ENCODE measurements at places on chromosomes 2 and 18.

- no peak for DNase-seq
Measured at GRCh38 chr2:33532966-33533365, 56.5 kb downstream of the RASGRP3 start.

- DNase-seq: no peak
Measured at GRCh38 chr2:128289439-128289838, 29.2 kb downstream of the HS6ST1 start.

DNA sequence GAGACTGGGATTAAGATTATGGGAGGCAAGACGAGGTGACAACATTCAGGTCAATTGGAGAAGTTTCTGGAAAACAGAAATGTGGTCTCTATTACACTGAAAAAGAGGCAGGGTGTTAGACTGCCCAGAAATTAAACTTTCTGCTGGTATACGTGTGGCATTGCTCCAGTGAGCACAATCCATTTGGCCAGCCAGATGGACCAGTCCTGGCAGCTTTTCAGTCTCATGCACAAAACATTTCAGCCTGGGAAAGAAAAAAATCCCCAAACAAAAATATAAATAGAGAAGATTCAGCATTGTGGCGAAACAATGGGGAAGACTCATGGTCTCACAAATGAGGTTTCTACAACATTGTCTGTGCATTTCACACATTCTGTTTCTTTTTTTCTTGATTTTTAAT lies 113.9 kb downstream of the HNMT start:
- no peak for DNase-seq

DNA sequence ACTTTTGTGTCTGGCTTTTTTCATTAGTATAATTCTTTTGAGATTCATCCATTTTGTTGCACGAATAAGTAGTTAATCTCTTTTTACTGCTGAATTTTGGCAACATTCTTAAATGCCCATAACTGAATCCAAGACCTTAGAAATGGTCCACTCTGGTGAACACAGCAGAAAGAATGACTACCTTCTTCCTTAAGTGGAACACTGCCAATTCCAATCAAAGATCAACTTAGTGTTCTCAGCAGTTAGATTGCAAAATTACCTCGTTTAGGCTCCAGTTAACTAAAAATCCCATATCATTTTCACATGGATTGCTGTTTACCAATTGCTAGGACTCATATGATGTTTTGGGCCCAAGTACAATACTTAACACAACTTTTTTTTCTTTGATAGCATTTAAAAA lies 59.9 kb downstream of the MDH1 start:
- DNase-seq: no peak

DNA sequence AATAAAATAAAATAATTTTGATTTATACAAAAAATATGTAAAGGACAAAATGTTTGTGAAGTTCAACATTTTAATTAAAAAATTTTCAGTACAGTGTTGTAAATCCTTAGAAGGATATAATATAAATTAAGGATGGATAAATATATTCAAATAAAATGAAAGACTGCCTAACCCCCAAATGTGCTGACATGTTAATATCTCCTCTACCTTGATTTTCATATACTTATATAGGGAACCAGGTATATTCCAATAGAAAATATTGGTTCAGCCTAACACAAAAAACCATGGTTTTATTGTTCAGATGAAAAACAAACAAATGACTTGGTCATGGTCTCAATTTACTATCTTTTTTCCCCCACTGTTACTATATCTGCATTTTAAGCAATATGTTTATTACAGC lies 7.3 kb downstream of the TMEM17 start:
- DNase-seq: no peak

DNA sequence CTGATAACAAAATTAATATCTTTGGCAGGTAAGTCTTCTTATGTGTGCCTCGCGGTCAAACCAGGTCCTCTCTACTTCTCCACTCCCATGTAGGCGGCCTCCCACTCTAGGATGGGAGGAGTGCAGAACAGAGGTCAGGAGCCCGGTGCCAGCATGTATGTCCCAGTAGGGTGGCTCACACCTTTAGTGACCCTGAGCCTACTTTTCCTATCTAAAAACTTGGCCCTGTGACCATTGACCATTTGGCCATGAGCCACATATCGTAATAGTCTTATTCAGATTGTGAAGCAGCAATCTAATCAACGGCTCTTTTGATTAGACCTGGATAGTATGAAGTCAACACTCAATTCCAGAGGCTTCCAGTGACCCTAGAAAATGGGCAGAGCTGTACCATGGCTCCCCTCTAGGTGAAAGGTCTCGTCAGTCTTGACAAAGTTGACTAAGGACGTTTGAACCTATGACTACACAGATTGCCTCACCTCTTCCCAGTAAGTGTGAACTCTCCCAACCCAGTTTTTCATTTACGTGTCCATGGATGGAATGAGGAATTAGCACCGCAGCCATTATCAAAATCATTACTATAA lies 17.1 kb upstream of the FABP1 start:
- DNase-seq: no peak

GRCh38 chr2:33791625-33792024 lies 192.5 kb upstream of the FAM98A start:
- no peak for DNase-seq

DNA sequence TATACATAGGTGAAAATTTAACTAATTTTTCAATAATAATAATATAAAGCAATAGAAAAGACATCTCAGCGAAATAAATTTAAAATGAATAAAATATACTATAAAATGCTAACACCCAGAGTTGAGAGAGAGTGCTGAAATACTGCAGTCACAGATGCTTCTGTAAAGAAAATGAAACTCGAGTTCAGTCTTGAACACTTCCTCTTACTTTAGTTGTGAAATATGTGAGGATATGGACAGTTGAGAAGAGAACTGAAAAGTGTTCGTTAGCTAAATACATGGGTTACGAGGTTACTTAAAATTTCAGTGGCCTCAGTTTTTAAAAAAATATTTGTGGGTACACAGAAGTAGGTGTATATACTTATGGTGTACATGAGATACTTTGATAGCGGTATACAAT lies 106.8 kb downstream of the DNAH7 start:
- no peak for DNase-seq

DNA sequence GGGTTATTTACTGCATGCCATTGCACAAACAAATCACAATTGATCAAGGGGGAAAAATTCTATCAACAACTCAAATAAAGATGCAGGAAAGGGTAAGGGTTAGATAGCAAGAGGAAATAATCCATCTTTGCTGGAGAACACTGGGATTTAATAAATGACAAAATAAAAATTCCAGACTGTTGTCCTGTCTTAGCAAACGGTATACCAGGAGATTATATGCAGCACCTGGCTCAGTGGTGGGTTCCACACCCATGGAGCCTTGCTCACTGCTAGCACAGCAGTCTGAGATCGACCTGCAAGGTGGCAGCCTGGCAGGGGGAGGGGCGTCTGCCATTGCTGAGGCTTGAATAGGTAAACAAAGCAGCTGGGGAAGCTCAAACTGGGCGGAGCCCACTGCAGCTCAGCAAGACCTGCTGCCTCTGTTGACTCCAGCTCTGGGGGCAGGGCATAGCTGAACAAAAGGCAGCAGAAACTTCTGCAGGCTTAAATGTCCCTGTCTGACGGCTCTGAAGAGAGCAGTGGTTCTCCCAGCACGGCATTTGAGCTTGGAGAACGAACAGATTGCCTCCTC lies 296.5 kb upstream of the THSD7B start:
- peak; percentile 5 for DNase-seq

- DNase-seq: no peak
Measured at GRCh38 chr2:192254444-192254843, 59.7 kb upstream of the TMEFF2 start.

- no peak for DNase-seq
Measured at GRCh38 chr2:172484706-172485105, 57.3 kb downstream of the ITGA6 start.

- no peak for DNase-seq
Measured at GRCh38 chr2:109128616-109129355, at the start of gene SH3RF3. Gene SH3RF3 (plus strand): TSS chr2:109129205.

- DNase-seq: no peak
Measured at GRCh38 chr2:10202131-10202665, 79.7 kb downstream of the RRM2 start.

GRCh38 chr2:191366199-191366598 lies 121.0 kb downstream of the MYO1B start:
- DNase-seq: no peak

DNA sequence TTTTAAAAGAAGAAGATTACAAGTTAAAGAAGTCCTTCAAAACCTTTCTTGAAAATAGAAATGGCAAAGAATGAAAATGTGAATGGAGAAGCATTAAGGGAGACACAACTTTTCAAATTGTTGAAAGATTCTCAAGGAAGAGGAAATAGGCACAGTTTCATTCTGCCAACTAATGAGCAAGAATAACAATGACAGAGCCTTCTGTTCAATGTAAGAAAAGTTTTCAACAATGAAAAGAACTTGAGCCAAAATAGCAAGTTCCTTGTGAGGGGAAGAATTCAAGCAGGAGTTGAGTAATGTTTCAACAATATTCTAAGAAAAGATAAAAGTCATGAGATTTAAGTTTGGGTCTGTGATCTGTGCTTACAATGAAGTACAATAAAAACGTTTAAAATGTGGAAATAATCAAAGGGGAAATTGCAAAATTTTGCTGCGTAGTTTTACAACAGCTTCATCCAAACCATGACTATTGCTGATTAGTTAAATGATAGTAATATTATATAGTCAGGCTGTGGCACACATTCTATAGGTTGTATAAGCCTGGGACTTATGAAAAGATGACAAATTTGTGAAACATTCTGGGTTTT lies 122.6 kb downstream of the METTL4 start:
- no peak for DNase-seq

DNA sequence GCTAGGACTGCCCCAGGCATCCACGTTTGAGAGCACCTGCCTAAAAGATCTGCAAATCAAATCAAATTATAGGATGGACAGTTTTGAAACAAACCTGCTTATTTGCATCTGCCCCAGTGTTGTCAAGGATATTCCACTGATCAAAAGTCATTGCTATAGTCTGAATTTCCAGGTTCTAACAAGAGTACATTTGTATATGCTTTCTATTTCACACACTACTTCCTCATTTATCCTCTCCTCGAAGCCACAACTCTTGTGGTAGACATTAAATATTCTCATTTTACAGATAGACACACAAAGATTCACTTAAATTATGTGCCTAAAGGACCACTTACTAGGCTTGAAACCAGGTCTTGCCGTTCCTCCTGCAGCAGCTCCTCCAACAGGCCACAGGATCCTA lies 11.9 kb upstream of the TET3 start:
- no peak for DNase-seq

GRCh38 chr2:19021100-19021476 lies 337.3 kb downstream of the OSR1 start:
- DNase-seq: no peak

- DNase-seq: no peak
Measured at GRCh38 chr2:26687801-26688200, 4.7 kb upstream of the KCNK3 start.

GRCh38 chr18:33828949-33829348 lies 250.9 kb downstream of the ASXL3 start:
- no peak for DNase-seq

DNA sequence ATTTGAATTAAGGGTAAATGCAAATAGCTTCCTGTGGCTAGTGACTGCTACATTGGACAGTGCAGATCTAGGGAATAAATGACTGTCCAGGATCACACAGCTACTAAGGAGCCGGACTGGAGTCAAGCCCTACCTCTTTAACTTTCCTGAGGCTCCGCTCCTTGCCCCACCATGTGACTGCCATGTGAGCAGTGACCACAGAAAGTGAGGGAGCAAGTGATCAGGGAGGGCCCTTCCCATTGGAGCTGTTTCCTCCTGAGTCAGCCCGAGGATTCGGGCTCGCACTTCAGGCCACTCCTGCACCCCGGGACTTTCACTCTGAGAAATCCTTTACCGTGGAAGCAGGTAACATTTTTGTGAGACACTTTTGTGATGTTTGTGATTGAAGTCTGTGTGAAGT lies 198.0 kb downstream of the ANKRD30B start:
- DNase-seq: no peak

DNA sequence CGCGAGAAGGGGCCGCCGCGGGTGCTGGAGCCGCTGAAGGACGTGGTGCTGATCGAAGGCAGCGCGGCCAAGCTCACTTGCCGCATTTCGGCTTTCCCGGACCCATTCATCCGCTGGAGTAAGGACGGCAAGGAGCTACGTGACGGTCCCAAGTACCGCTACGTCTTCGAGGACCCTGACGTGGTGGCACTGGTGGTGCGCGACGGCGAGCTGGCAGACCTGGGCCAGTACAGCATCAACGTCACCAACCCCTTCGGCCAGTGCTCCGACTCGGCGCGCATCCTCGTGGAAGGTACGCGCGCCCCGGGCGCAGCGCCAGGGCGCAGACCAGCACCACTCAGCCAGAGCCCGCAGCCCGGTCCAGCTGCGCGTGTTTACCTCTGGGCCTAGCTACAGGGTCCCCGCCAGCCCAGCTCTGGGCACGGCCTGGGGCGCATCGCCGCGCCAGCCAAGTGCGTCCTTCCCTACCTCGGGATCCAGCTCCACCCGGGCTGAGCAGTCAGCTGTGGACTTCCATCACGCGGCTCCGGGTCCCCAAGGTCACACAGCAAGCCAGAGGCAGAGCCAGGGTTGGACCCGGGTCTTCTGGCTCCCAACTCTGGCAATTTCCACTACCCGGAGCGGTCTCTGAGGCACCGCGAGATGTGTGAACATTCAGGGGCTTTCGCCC lies 1.7 kb upstream of the GMPPA start:
- DNase-seq: no peak

- no peak for DNase-seq
Measured at GRCh38 chr2:191427031-191427430, 181.8 kb downstream of the MYO1B start.

- no peak for DNase-seq
Measured at GRCh38 chr2:239190921-239191885, 209.6 kb downstream of the HDAC4 start.

DNA sequence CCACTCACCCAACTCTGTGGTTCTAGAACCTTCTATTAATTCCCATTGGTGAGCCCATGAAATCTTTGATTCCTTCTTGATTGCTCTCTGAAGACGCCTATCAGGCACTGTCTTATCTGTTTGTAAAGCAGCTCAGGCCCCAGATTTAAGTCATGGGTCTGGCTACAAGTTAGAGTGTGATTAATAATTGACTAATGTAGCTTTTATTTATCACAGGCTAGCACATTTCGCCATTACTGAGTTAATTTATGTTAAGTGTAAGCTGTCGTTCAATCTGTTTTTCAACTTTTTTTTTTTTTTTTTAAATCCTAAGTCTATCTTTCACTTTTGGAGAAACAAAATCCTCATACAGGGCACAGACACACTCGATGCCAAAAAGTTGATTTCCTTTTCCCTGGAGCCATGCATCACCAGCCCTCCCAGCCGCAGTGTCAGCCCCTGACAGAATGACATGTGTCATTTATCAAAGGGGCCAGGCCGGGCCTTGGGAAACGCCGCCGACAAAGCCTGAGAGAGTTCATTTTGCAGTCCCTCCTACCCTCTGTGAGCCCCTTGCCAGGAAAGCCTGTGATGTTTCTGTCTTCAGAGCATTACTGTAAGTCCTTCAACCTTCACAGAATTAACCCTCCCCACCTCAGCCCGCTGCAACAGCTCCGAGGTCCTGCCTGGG lies 15.8 kb downstream of the TSHZ1 start:
- DNase-seq: no peak

- no peak for DNase-seq
Measured at GRCh38 chr2:229660951-229661350, 53.4 kb downstream of the DNER start.
